ENCODE measurements at places on chromosomes 7 and 10. TPM values are rescaled to one million over a fixed set of nuclear protein-coding genes. Genes with fewer than 3 reads are reported as not detected.

Gene CYP2C8
- not detected for total RNA-seq

DNA sequence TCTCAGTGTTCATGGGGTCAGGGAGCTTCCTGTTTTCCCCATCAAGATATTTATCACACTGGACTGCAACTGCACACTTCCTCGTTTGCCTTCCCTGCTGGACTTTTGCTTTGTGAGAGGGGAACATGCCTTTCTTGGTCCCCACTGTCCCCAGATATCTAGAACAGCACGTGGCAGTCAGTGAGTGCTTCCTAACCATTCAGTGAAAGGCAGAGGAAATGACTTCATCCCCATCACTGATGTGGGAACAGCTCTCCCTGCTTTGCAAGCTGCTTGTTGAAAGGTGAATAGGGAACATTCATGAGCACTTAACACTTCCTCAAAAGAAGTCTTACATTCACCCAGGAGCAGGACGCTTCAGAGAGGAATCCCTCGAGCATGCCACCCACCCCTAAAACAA lies 135.4 kb downstream of the MYOF start:
- no peak for DNase-seq

DNA sequence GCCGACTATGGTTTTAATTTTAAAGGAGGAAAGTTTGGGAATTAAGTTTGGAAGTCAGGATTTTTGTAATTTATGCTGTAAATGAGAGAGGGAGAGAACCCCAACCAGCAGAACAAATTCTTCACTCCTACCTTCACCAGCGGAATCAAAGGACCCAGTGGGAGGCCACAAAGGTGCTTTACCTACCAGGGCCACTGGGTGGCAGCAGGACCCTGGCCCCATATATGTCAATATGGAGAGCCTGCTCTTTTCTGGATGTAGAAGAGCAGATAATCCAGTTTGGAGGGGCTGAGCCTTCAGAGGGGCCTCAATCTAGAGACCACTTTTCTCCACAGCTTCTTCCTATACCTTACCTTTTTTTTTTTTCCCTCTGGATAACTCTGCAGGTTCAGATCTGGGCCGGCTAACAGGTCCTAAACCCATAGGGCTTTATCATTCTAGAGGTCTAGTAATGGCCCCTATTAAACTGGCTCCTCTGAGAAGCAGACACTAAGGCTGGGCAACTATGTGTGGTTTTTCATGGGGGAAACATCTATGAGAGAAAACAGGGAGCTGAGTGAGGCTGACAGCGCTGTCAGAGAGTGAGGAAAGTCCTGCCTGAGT lies 8.5 kb upstream of the SCD start:
- peak; percentile 90 for DNase-seq

Gene CYP3A7
- total RNA-seq = not detected

Gene MLXIPL
- not detected for total RNA-seq

GRCh38 chr10:125802739-125803138 lies 20.3 kb downstream of the UROS start:
- no peak for DNase-seq

DNA sequence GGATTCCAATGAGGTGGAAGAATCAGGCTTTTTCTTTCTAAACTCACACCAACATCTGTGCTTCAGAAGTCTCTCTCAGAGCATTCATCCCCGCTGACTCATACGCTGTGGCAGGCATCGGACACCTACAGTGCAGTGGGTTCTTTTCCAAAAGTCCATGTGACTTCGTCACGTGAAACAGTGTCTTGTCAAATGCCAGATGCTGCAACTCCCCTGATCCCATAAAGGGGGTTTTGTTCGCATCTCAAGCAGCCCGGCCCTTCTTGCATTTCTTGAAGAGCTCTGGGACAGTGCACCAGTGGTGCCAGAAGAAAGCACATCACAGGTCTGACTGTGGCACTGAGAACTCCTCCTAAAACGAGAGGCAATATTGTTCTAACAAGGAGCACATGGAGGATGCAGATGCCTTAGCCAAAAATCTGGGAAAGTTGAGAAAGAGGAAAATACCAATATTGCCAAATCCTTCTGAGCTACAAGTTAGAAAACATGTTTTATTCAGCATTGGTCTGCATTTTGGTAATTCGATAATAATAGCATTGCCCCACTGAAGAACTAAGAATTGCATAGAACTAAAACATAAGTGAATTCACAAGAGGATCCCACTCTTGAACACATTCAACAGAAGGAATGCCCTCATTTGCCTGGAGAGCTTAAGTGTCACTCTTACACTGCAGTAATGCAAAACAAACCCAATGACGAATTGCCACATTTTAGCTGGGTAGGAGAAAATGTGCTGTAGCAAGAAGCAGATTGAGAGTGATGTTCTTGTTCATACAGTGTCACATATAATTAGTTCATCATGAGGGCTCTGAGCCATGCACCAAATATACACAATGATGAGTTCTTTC lies 204.4 kb downstream of the CXCL12 start:
- DNase-seq = no peak

GRCh38 chr7:157269341-157270059 lies 67.3 kb upstream of the DNAJB6 start:
- DNase-seq = no peak

Gene NKX2-3
- not detected for total RNA-seq

Gene AGMO
- total RNA-seq = not detected

GRCh38 chr7:96331233-96331632 lies 9.3 kb upstream of the SLC25A13 start:
- DNase-seq = no peak

Gene LEP
- total RNA-seq = not detected

Gene NFE2L3
- total RNA-seq = 23.8 TPM
